G401 (cell line): ENCODE measurements at places on chromosomes 12 and 14.
A peak's percentile ranks its signal among the peaks of the same experiment; 100 is the strongest.

- no peak for DNase-seq
Measured at GRCh38 chr12:52037248-52037861, 13.9 kb upstream of the NR4A1 start.

- DNase-seq: no peak
Measured at GRCh38 chr12:104182144-104182543, 33.4 kb upstream of the TXNRD1 start.

- peak; percentile 32 for DNase-seq
Measured at GRCh38 chr14:71362920-71363584, 455.8 kb downstream of the PCNX1 start.

DNA sequence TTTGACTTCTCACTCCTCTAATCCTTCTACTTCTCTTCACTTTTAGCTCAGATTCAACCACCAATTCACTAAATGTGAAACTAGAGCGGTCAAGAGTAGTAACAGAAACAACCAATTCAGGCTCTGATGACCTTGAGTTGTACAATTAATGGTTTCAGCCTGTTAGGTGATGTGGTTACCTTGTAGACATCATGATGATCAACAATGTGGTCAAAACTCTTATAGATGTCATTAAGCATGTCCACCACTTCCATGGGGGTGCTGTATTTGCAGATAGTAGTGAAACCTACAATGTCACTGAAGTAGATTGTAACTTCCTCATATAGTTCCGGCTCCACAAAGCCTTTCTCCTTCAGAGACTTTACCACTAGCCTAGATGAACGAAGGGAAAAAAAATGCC, 54.1 kb upstream of the PLBD1 start:
- no peak for DNase-seq

- no peak for DNase-seq
Measured at GRCh38 chr14:50218501-50218900, 12.9 kb downstream of the SOS2 start.

- DNase-seq: no peak
Measured at GRCh38 chr12:82099216-82099615, 259.0 kb downstream of the CCDC59 start.

DNA sequence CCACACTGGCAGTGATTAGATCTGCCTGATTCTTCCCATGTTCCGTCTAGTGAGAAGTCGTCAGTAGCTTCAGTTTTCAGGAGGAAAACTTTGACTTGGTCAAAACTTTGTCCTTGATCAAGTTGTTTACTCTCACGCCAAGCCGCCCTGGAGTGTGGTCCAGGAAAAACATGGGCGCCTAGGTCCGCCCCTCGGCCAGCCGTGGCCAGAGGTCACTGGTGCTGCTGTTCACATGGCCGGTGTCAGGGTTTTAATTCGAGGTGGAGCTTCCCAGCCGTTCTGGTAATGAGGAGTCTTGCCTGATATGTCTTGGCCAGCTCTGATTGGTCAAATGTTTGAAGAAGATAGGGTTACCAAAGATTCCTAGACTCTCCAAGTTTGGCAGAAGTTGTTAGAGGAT, 71.5 kb downstream of the PPP2R5C start:
- no peak for DNase-seq

- DNase-seq: no peak
Measured at GRCh38 chr14:37118673-37119366, 53.6 kb downstream of the SLC25A21 start.

- no peak for DNase-seq
Measured at GRCh38 chr12:89928467-89928866, 219.8 kb upstream of the ATP2B1 start.

- DNase-seq: no peak
Measured at GRCh38 chr12:18723752-18724151, 14.1 kb downstream of the PLCZ1 start.

GRCh38 chr12:7060353-7060954, at the start of gene C1S:
Gene C1S (plus strand): TSS chr12:7060718. CDS start chr12:7061913, 1,195 bp downstream.
- peak; percentile 74 for DNase-seq

- DNase-seq: no peak
Measured at GRCh38 chr12:47022296-47022695, 57.1 kb upstream of the PCED1B start.

GRCh38 chr14:99244941-99245563, 26.9 kb downstream of the BCL11B start:
- no peak for DNase-seq

- no peak for DNase-seq
Measured at GRCh38 chr12:53064613-53065436, 14.4 kb downstream of the SPRYD3 start.

DNA sequence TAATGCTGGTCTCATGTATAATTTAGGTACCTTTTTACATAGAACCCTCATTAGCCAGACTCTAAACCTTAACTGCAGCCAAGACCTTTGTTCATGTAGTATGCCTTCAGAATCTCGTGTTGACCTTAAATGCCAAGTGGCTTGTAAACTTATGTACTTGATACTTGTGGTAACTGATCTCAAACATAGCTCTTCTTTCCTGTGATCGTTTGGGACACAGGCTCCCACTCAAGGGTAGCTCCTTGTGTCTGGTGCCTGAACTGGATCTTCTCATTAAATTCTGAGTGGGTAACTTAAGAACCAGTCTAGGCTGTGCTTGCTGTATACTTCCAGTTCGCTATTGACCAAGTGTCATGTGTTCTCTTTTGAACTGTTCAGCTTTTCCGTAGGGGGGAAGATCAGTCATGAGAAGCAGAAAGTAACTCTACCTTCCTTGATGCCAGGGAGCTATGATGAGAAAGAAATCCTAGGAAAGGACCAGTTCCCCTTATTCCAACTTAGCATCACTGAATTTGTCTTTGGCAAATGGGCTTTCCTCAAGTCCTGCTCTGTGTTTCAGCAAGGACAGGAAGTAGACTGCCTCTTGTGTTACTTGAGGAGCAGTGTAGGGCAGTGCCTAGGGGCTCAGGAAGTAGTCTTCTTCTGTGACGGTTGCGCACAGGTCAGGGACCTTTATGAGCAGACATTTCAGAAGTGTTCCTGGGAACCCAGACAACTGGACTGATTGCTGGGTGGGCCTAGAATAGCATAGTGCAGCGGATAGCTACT, 2.5 kb downstream of the LGALS3 start:
- peak; percentile 23 for DNase-seq

- DNase-seq: peak; percentile 45
Measured at GRCh38 chr14:51302295-51303030, 62.4 kb downstream of the TMX1 start.

GRCh38 chr14:96062506-96062905, 23.3 kb downstream of the C14orf132 start:
- DNase-seq: no peak

DNA sequence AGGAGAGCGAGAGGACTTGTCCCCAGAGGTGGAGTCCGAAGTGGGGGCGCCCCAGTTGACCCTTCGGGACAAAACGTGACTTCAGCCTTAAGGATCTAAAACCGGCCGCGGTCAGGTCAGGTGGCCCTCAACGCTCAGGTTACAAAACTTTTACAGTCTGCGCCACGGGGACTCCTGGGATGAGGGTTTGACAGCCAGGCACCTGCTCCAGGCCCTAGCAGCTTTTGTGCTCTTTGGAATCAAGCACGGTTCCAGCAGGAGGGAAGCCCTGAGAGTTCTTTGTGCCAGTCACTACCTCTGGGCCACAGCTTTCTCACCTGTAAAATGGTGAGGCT, 337 bp downstream of the ZC2HC1C start:
- DNase-seq: no peak

GRCh38 chr14:31172084-31172483, 35.5 kb downstream of the HECTD1 start:
- no peak for DNase-seq
